ENCODE measurements at places on chromosomes 1 and 21.

DNA sequence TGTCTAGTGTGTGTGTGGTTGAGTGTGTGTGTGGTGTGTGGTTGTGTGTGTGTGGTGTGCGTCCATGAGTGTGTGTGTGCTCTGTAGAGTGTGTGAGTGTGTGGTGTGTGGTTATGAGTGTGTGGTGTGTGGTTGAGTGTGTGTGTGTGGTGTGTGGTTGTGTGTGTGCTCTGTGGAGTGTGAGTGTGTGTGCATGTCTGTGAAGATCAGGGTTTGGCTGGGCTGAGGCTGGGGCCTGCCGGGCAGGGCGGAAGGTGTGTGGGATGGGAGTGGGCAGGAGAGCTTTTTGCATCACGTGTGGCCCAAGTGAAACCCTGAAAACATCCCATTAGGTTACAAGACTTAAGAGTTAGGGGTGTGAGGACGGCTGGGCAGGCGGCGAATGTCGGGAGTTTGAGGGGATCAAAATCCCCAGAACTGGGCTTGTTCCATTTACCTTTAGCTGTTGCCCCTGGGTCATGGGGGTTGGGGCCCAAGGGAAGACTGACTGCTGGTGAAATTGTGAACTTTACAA is 2.9 kb upstream of the FCMR start:
- DNase-seq: no peak

- DNase-seq: no peak
These were observed 107.1 kb downstream of the DISP1 start for GRCh38 chr1:222921945-222922344.

DNA sequence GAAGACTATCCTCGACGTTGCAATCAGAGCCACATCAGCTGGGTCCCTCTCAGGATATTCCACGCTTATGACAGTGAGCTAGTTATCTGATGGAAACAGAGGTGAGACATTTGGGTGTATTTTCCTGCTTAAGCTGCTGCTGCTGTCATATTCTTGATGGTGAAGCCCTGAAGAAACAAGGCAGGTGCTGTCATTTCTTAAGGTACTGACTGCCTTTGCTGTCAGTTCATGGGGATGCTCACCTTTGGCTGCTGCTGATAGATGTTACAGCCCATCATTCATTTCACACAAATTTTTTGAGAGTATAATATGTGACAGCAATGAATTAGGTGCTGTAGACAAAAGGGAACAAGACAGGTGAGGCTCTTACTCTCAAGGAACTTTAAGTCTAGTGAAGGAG is 577.4 kb downstream of the LMO4 start:
- DNase-seq: no peak

- no peak for DNase-seq
These were observed 99.6 kb upstream of the USP24 start for GRCh38 chr1:55314740-55315139.

GRCh38 chr1:158931055-158931737 is at the start of gene PYHIN1:
Gene PYHIN1 (plus strand): TSS chr1:158931552. CDS start chr1:158936911, 5,359 bp downstream.
- no peak for DNase-seq

DNA sequence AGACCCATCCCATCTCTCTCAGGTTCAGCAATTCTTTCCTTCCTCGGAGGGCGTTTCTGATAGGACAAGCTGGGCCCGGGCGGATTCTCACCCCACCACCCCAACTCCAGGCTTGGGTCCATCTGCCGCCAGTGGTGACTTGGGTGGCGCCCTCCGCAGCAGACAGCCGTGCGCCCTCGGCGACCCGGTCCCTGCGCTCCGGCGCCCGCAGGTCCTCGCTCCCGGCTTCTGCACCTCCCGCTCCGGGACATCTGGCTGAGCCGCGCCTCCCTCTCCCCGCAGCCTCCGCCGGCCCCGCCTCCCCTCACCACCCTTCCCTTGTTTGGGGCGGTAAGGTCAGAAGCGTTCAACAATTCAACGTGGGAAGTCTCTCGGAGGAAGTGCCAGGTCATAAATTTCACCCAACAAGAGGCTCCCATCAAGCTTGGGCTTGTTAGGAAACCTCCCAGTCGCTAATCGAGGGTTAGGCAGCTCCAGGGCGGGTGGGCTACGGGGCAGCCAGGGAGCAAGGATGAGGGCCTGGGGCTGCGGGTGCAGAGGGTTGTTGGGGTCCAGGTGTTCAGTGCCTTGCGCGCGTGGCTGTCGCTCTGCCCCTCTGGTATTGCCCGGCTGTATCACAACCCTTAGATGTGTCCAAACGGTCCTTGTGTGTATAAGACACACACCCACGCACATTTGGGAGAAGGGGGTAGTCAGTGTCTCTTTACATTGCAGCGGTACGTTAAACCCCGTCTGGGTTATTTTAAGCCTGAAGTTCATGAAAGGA is 39.8 kb downstream of the OLIG1 start:
- peak; percentile 54 for DNase-seq

DNA sequence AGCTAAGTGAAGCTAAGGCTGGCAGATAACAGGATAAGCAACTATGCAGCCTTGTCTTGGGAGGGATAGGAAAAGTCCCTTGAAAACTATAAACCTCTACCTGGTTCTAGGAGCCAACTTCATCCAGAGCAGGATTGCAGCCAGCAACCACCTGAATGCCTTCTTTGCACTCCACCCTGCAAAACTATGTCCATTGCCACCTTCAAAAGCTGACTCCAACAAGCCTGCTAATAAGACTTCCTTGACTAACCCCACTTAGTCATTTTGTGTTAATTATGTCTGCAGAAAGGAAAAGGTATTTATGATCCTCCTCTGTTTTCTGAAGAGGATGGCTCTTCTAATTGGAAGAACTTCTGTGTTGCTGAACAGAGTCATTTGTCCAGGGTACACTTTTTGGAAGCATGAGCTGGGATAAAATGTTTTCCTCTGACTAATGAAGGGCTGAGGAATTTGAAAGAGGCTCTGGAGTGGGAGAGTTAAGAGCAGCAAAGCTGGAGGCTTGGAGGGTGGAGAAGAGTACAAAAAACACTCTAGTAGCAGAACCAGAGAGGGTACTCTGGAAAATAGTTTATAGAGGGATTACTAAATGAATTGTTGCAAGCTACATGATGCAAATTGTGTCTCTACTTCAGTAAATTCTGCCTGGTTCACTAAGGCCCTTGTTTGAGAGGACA is 9.6 kb upstream of the RIMKLA start:
- DNase-seq: no peak

Measured in DMS153 (cell line).